Umbilical cord (tissue), 2 donors: ENCODE measurements at places on chromosomes 2 and 18.
A peak's percentile ranks its signal among the peaks of the same experiment; 100 is the strongest.

DNA sequence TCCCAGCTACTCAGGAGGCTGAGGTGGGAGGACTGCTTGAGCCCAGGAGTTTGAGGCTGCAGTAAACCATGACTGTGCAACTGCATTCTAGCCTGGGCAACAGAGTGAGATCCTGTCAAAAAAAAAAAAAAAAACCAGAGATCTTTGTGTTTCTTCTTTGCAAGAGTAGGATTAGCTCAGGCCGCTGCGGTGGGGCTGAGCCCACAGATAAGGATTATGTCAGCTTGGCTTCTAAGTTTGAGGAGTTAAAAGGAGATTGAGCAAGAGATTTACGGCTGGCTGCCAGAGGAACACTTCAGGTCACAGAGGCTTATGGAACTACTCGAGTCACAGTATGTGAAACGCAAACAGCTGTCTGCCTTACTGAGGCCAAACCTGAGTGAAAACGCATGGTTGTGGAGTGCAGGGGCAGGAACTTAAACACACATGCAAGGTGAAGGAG, 146.7 kb upstream of the L3MBTL4 start:
- DNase-seq, result peak; percentile 95

GRCh38 chr2:15069149-15069548, 436.6 kb downstream of the LRATD1 start:
- peak; percentile 13 for DNase-seq

DNA sequence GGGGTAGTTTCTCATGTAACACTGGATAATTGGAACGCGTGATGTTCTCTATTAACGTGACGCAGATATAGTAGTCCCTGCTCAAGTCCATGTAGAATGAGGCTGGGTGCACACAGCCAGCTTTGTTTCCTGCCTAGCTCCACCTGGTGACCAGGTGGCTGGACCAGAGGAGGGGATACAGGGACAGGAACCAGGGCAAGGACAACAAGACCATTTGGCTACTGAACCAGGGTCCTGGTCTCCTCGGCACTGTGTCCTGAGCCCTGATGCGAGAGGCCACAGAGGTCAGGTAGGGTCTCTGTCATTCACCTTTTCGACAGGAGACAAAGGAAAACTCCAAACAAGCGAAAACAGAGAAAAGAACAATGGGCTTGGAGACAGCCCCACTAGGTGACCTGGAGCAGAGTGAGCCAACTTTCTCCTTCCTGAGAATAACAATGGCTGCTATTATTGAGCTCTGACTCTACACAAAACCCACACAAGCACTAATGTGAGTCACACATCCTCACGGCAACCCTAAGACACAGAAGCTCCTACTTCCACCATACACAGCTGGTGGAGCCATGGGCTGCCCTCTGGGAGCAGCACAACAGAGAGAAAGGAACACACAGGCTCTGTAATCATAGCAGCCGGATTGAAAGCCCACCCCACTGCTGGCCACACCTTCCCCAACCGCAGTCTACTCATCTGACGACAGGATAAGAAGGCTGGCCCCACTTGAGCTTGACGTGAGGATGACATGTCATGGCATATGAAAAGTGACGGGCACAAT, 67.3 kb upstream of the TEX51 start:
- DNase-seq, result no peak

DNA sequence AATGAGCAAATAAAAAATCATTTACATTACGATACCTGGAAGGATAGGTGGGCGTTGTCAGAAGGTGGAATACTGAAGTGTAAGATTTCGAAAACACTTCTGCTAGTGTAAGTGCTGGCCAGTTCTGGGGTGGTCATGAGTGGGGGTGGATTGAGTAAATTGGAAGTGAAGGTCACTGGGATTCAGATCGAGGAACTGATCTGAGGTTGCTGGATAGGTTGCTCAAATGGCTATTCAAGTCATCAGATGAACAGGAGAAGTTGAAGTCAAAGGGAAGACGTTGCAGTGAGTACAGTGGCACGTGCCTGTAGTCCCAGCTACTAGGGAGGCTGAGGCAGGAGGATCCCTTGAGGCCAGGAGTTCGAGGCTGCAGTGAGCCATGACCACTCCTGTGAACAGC, 95.7 kb downstream of the MALT1 start:
- no peak for DNase-seq

DNA sequence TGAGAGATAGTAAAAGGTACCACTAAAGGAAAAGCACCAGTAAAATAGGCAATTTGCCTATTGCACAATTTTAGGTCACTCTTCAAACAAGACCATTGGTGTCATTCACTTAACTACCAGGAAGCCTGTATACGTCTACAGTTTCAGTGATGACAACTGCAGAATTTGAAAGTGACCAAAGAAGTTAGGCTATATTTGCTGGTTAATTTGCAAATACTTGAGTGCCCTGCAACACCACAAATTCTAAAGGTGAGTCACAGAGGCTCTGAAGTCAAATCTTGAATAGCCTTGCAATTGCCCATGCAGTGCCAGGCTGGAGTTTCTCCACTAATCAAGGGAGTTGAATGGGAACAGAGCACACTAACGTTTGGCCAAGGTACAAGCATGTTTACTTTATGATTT, 128.7 kb upstream of the CCDC68 start:
- no peak for DNase-seq

DNA sequence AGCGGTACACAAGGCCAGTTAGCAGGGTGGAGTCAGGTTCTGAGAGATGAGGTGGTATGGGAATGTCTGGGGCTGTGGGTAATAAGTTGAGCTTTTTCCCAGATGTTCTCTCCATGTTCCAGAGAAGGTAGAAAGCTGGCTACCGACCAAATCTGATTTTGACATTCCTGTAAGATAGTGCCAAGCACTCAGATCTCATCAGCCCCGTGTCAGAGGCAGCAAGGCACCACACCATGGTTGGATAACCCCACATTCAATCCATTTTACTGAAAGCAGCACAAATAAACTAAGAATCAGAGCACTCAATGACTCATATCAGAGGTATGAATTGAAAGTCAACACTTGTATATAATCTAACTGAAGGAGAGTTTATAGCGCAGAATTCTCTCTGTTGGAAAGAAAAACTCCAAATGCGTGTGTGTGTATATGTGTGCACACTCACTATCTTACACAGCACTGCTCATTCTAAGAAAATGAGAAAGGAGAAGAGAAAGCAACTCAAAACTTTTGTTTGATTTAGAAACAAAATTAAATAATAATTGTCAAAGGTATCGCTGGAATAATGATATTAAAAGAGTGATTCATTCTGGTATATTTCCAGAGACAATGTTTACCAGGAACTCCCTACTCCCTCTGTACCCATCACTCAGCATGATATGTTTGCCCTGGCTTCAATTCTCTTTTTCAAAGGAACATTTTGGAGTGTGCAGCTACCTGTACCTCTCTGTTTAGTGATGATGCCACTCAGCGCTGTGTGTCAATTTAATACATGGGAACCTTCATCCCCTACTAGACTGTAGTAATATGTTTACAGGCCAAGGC, 375.1 kb upstream of the ID2 start:
- peak; percentile 45 for DNase-seq

GRCh38 chr18:49764032-49764431, 49.3 kb downstream of the ACAA2 start:
- DNase-seq, result no peak

DNA sequence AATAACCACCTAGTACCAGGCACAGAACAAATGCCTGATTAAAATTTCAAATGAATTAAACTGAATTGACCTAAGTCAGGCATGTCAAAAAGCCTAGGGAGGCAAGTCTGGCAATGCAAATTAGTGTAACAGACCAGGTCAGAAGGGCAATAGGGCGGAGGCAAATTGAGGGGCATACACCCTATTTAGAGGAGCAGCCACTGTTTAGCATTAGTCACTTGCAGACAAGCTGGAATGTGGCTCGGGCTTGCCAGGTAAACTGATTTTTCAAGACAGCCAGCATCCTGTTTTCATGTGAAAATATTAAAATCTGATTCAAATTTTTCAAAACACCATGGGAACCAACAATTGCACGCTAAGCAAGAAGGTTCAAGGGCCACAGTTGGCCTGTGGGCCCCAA, 160.3 kb downstream of the EN1 start:
- no peak for DNase-seq
